ENCODE measurements at places on chromosomes 7 and 10.

GRCh38 chr10:52346394-52347326 is 32.6 kb downstream of the DKK1 start:
- DNase-seq, result no peak

DNA sequence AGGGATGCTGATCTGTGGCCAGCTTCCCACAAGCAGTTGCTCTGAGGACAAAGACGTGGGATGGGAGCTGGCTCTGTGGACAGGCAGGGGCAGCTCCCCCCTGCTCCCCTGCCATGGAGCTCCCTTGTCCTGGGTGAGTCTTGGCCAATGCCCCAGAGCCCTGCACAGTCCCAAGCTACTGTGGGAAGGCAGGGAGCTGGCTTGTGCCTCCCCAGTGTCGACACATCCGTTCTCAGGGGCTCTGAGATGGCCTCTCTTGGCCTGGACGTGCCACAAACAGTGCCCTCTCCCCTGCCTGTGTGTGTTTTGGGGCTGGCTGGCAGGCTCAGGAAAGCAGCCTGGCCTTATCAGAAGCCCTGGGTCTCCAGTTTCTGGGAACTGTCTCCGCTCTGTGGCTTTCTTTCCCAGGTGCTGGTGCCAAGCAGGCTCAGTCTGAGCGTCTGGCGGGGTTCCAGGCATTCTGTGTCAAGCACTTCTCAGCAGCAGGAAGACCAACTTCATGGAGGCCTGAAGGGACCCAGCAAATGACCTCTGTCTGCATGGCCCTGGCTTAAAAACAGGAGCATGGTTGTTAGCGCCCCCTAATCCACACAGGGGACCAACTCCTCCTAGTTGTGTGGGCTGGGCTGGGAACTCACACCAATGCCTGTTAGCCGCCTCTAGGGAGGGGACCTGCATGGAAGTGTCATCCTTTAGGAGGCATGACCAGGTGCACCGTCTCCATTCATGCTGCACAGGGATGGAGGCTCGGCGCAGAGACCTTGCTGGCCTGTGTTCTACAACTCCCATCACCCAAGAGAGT is 375.2 kb downstream of the RPS24 start:
- DNase-seq, result peak; percentile 78

GRCh38 chr7:158702196-158702595 is 2.4 kb downstream of the NCAPG2 start:
- DNase-seq, result no peak

- DNase-seq, result no peak
Measured at GRCh38 chr7:19776981-19777380, 3.6 kb upstream of the TMEM196 start.

- no peak for DNase-seq
Measured at GRCh38 chr10:20040012-20040411, 223.8 kb downstream of the PLXDC2 start.

DNA sequence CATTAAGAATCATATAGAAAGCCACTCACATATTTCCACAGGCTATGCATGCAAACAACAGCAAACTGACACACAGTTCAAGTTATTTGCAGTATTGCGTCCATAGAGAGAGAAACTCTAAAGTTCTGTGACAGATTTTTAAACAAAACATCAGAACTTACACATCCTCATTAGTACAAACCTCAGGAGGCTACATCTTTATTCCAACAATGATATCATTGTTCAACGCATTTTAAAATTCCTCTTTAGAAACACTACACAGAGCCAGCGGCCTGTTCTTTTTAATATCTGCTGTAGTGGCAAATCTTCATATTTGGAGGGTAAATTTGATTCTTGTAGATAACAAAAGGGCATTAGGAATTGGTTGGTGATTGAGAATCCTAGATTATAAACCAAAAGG is 55.9 kb upstream of the NFE2L3 start:
- DNase-seq, result no peak

DNA sequence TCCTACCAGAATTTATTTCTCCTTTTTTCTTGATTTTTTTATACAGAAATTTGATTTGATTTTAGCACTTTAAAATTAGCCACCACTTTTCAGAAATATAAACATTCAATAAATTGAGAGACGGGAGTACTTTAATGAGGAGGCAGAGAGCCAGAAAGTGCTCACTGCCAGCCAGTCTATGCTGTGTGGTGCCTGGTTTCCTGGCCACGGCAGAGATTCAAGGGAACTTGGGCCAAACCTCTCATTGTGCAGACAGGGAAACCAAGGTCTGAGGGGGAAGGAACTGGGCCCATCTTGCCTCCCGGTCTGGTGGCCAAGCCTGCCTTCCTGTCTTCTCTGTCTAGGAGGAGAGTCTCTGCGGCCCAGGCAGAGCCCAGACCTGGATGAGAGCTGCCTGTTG is 25.9 kb downstream of the ADAMTS14 start:
- no peak for DNase-seq

DNA sequence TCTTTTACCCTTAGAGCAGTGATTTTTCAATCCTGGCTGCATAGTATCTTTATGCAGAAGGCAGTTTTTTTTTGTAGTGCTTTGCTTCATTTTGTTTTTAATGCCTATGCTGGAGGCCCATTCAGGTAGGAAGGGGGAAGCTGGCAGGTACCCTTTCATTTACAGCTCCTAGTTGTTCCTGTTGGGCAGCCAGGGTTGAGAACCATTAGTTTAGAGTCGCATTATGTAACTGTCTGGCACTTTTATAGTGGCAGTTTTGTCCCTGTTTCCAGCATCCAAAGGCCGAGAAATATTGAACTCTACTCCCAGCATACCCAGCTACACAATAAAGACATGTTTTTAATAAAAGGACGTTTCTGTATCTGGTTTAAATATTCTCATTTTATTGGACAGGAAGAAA is 110.6 kb downstream of the CCDC3 start:
- DNase-seq, result no peak

- DNase-seq, result no peak
Measured at GRCh38 chr7:76428149-76428823, 3.5 kb downstream of the ZP3 start.

DNA sequence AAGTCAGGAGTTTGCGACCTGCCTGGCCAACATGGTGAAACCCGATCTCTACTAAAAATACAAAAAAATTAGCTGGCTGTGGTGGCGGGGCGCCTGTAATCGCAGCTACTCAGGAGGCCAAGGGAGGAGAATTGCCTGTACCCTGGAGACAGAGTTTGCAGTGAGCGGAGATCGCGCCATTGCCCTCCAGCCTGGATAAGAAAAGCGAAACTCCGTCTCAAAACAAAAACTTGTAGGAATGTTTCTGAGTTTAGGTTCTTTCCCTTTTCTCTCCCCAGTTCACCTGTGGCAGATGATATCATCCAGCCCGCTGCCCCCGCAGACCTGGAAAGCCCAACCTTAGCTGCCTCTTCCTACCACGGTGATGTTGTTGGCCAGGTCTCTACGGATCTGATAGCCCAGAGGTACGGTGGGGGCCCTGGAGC is 138.8 kb upstream of the BTBD16 start:
- no peak for DNase-seq

GRCh38 chr7:79709574-79710409 is 256.3 kb upstream of the MAGI2 start:
- DNase-seq, result no peak

DNA sequence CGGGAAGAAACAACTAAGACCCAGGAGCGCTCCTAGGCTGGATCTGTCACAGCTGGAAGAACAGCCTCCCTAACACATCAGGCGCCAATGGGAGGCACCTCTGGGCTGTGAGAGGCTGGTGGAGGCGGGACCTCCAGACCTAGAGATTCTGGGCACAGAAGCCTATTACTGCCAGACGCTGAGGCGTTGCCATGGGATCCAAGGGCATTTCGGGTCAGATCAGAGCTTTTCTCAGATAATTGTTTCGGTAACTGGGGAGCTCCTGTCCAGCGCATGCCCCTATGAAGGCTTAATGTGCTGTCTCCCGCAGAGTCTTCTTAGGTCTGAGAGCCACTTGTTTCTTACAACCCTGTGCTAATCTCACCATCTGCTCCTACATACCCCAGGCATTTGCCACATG is 339.2 kb downstream of the ZNF716 start:
- no peak for DNase-seq

DNA sequence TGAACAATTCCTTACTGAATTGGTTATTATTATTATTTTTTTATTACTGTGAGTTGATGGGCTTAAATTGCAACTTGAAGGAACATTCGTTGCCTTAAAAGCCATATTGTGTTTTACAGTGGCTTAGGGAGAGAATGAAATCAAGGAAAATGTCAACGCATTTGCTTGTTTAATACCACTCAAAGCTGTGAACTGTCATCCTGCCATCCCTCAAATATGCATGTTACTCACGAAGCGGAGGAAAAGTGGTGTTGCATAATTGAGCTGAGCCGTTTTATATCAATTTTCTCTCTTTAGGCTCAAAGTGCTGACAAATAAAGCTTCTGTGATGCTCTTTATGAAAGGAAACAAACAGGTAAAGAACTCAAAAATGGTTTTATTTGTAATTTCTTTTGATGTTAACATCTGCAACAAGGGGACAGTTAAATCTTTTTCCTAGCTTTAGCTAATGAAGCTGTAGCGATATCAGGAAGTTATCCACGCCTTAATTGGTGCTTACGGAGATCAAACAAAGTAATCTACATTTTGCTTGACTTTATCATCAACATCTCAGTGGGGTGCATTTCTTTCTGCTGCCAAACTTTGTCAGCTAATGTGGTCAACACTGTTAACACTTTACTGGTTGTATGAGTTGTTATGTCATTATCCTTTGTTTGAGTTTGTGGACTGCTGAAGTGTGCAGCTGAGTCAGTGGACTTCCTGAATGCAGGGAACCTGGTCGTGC is 33.1 kb downstream of the GLRX3 start:
- DNase-seq, result no peak

GRCh38 chr10:615583-616152 is 73.8 kb downstream of the DIP2C start:
- no peak for DNase-seq

- no peak for DNase-seq
Measured at GRCh38 chr10:34719328-34719727, 95.8 kb downstream of the PARD3 start.

DNA sequence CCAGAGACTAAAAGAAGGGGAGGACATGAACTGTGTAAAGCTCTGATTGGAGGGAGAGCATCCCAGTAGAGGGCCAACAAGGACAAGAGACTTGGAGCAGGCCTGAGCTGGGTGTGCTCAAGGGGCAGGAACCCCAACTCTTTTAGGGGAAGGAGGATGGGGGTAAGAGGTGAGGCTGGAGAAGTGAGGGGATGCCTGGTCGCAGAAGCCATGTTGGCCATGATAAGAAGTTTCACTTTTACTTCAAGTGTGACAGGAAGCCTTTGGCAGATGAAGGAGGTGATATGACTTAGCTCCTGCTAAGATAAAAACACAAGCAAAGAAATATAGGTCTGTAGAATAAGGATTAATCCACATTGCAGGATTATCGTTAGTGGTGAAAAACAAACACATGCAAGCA is 208.3 kb downstream of the JAZF1 start:
- no peak for DNase-seq

DNA sequence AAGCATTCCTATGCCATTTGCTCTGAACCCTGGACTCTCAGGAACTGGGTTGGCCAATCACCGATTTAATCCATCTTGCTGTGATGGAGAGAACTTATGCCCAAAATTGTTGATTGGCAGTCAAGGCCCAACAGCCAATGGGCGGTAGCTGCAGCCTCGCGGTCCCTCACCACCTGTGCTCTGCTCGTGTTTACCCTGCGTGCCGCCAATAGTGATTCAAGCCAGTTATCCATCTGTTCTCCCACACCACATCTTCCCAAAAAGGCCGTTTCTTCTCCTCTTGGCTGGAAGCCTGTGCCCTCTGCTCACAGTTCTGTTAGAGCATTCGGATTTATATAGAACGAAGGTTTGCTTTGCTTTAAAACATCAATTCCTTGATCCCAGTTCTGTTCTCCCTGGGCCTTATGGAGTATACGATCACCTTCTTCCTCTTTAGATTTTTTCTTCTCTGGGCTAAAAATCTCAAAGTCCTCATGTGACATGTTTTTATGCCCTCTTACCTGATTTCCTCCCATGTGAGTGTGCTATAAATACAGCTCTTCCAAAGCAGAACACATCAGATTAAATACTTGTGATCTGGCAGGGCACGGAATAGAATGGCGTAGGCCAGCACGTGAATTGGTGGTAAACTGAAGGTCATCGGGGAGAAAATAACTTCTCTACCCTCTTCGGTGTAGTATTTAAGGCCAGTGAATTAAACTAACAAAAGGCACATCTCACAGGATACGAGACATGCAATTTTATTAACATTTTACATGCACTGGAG is 212.8 kb downstream of the NSUN6 start:
- no peak for DNase-seq

- DNase-seq, result no peak
Measured at GRCh38 chr7:12670000-12670729, 17.3 kb upstream of the ARL4A start.

- DNase-seq, result no peak
Measured at GRCh38 chr7:85520175-85520574, 333.3 kb upstream of the SEMA3D start.

DNA sequence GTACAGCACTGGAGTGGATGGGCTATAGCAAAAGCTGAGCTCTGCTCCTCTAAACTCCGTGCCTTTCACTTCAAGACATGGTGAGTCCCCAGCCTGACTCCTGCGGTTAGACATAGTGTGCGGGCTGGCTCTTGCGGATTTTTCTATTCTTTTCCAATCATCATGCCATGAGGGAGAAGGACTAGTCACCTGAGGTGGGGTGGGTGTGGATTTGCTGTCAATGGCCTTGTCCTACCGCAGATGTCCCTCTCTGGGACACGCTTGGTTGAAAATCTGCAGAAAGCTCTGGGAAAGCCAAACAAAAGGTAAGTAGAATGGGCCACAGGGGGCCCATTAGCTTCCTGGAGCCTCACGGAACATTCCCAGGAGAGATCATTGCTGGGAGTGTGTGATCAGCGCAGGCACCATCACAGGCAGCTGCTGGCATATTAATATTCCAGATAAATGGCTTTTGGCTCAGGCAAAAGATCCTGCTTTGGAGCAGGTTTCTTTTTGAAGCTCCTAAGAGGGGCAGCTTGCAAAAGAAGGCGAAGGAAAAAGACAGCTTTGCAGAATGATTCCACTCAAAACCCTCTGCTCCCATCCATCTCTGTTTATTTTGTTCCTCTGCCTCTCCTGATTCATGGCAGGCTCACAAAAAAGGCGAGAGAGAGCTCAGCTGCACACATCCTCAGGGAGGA is 509.0 kb upstream of the ZMIZ1 start:
- no peak for DNase-seq

- DNase-seq, result no peak
Measured at GRCh38 chr7:44531421-44532380, 9.4 kb downstream of the NPC1L1 start.

- no peak for DNase-seq
Measured at GRCh38 chr7:15558756-15559155, 3.1 kb downstream of the AGMO start.

- no peak for DNase-seq
Measured at GRCh38 chr10:90920986-90921666, at the start of gene ANKRD1. Gene ANKRD1, minus strand, starts transcription at chr10:90921087. Its CDS starts 60 bp downstream, at chr10:90921027.

- no peak for DNase-seq
Measured at GRCh38 chr7:100893318-100893895, 2.3 kb downstream of the ACHE start.

DNA sequence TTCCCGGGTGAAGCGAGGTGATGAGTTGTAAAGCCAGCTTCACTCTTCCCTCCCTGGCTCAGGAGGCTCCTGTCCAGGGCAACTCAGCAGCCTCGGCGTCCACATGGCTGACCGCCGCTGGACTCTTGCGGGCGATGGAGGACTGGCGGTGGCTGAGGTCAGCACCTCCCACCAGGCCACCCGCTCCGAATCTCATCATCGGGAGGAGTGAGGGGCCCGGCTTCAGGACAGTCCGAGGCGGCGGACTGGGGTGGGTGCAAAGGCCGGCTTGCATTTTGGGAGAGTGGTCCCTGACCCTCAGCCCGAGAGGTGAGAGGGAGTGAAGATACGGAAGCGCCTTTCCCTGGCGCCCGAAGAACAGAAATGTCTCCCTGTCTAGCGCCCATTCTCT is 759 bp downstream of the DNAJB12 start:
- peak; percentile 37 for DNase-seq

- no peak for DNase-seq
Measured at GRCh38 chr7:47497367-47498096, 84.4 kb downstream of the TNS3 start.
